ENCODE measurements at places on chromosomes 11 and 22.

- DNase-seq: no peak
Measured at GRCh38 chr11:44572884-44573283, 7.4 kb downstream of the CD82 start.

- DNase-seq: no peak
Measured at GRCh38 chr22:41425660-41426365, 20.8 kb downstream of the TOB2 start.

DNA sequence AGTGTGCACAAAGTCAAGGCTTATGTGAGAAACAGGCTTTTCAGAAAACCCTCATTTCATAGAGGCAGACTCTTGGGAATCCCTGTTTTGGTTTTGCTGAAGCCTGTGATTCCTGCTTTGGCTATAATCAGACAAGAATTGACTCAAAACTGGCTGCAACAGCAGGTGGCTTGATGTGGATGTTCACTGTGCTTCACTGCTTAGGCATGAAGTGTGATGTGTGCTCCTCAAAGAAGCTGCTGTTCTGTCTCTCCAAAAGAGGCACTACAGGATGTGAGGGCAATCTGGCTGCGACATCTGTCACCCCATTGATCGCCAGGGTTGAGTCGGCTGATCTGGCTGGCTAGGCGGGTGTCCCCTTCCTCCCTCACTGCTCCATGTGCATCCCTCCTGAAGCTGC lies 103.5 kb downstream of the C11orf58 start:
- no peak for DNase-seq

GRCh38 chr22:22870577-22871404 lies 16.8 kb upstream of the IGLL5 start:
- peak; percentile 55 for DNase-seq

GRCh38 chr22:43292630-43293018 lies 50.5 kb downstream of the SCUBE1 start:
- DNase-seq: no peak
